Osteocyte (in vitro differentiated cells): ENCODE measurements at places on chromosomes 7 and 10. TPM values are rescaled to one million over a fixed set of nuclear protein-coding genes. Genes with fewer than 3 reads are reported as not detected.

The NODAL gene
- not detected in 2 replicates for total RNA-seq

GRCh38 chr7:72785166-72785955 lies 42.6 kb downstream of the TYW1B start:
- no peak overlapping the region for H3K27ac ChIP-seq
- H3K36me3 ChIP-seq: no peaks in the 10 kb centered on the region
- peak; percentile 46 for DNase-seq
- H3K4me3 ChIP-seq: no peak overlapping the region
- H3K27me3 ChIP-seq: no peaks in the 10 kb centered on the region
- peaks cover 16% of the 10 kb centered on the region for H3K4me1 ChIP-seq

- DNase-seq: no peak
- H3K36me3 ChIP-seq: peaks cover 11% of the 10 kb centered on the region
- peaks cover 10% of the 10 kb centered on the region for H3K4me1 ChIP-seq
Observed at GRCh38 chr7:75953431-75953830, 38.5 kb downstream of the POR start.

DNA sequence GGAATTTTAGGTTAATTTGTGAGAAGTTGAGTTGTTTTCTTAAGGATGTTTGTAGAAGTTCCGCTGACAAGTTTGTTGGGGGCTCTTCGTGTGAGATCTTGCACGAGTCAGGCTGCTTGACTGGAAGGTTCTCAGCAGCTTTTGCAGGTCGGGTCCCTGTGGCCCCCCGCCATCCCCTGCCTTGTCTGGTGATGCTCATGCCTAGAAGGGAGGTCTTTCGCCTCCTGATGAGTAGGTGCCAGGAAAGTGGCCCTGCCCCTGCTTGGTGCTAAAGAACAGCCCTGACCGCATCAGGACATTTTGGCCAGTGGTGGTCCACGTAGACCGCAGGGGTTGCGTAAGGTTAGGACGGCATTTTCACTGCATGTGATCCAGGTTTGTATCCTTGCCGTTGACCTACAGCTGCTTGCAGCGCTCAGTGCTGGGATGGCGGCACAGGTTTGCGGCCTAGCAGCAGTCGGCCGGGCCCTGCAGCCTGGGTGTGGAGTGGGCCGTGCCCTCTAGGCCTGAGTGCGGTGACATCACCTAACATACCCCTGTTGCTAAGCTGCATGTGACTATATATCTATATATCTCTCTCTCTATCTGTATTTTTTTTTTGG lies 62.4 kb downstream of the DNAJB6 start:
- no peak overlapping the region for H3K4me3 ChIP-seq
- H3K36me3 ChIP-seq: peaks cover 25% of the 10 kb centered on the region
- peaks cover 41% of the 10 kb centered on the region for H3K4me1 ChIP-seq
- no peak for DNase-seq

The OPN1SW gene
- not detected in 2 replicates for total RNA-seq

The MLXIPL gene
- 0.43 TPM in 1 of 2 replicates, not detected in the other for total RNA-seq

GRCh38 chr7:70553364-70553763 lies 578.6 kb upstream of the GALNT17 start:
- peaks cover 2% of the 10 kb centered on the region for H3K36me3 ChIP-seq
- no peak overlapping the region for H3K4me3 ChIP-seq
- H3K27ac ChIP-seq: no peak overlapping the region

The PTPRE gene
- total RNA-seq: 1.2 and 1.3 TPM in 2 replicates

DNA sequence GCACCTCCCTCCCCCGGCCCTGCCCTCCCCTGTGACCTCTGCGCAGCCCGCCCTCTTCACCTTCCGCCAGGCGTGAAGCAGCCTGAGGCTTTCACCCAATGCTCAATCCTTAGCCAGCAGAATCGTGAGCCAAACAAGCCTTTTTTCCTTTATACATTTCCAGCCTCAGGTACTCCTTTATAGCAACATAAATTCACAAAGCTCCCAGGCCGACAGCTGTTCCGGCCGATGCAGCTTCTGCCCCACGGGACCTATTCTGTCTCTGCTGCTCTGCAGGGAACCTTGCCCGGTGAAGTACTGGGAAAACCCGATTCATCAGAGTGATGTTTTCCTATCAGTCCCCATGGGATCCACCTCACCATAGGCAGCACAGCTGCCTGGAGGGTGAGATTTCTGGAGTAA lies 87.4 kb downstream of the CHST15 start:
- H3K27me3 ChIP-seq: no peaks in the 10 kb centered on the region
- H3K27ac ChIP-seq: peak overlapping the region; percentile 28
- peaks cover 47% of the 10 kb centered on the region for H3K36me3 ChIP-seq
- H3K4me1 ChIP-seq: peaks cover 23% of the 10 kb centered on the region
- no peak for DNase-seq
- no peak overlapping the region for H3K4me3 ChIP-seq
